ENCODE measurements at places on chromosomes 16 and 17. TPM values are rescaled to one million over a fixed set of nuclear protein-coding genes. Genes with fewer than 3 reads are reported as not detected.

DNA sequence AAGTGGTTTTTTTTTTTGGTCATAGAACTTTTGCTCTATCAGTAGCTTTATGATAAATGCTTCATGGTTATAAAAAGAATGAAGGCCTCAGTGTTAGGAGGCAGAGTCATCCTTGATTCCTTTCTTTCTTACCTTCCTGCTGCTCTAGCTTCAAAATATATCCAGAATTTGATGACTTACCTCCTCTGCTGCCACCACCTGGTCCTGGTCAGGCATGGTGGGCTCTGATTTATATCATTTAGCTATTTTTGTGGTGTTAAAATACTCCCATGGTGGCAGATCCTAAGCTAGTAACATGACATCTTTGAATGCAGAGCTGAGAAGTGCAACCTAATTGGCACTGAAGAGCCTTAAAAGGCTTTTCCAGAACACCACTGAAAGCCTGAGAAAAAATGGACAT, 508.8 kb upstream of the CDH8 start:
- H3K4me1 ChIP-seq: no peaks in the 10 kb centered on the region
- no peaks in the 10 kb centered on the region for H3K27me3 ChIP-seq
- H3K36me3 ChIP-seq: no peaks in the 10 kb centered on the region
- H3K27ac ChIP-seq: no peak overlapping the region

DNA sequence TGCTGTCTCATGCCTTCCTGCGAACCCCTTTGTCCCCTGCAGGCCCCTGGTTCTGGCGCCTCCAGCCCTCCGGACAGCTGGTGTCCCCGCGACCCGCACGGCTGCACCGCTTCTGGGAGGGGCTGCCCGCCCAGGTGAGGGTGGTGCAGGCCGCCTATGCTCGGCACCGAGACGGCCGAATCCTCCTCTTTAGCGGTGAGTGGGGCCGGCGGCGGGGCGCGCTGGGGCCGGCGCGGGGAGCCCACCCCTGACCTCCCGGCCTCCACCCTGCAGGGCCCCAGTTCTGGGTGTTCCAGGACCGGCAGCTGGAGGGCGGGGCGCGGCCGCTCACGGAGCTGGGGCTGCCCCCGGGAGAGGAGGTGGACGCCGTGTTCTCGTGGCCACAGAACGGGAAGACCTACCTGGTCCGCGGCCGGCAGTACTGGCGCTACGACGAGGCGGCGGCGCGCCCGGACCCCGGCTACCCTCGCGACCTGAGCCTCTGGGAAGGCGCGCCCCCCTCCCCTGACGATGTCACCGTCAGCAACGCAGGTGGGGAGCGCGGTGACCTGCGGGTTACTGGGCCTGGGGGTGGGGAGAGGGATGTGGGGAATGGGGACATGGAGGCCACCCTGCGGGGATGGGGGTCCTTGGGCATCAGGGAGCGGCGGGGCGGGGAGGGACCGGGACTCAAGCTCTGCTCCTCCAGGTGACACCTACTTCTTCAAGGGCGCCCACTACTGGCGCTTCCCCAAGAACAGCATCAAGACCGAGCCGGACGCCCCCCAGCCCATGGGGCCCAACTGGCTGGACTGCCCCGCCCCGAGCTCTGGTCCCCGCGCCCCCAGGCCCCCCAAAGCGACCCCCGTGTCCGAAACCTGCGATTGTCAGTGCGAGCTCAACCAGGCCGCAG, 7.1 kb upstream of the IL32 start:
- peaks cover 30% of the 10 kb centered on the region for H3K4me1 ChIP-seq
- peak overlapping the region; percentile 91 for H3K4me3 ChIP-seq
- no peaks in the 10 kb centered on the region for H3K27me3 ChIP-seq
- H3K36me3 ChIP-seq: no peaks in the 10 kb centered on the region

- H3K27me3 ChIP-seq: no peaks in the 10 kb centered on the region
- no peak overlapping the region for H3K4me3 ChIP-seq
- no peak for DNase-seq
- no peak overlapping the region for H3K27ac ChIP-seq
- H3K4me1 ChIP-seq: no peaks in the 10 kb centered on the region
- no peaks in the 10 kb centered on the region for H3K36me3 ChIP-seq
These were observed 1030.3 kb upstream of the CDH8 start for GRCh38 chr16:63066552-63066951.

GRCh38 chr16:20948444-20948843, 47.9 kb downstream of the LYRM1 start:
- H3K27ac ChIP-seq: no peak overlapping the region
- no peaks in the 10 kb centered on the region for H3K4me1 ChIP-seq
- DNase-seq: no peak
- H3K4me3 ChIP-seq: no peak overlapping the region
- no peaks in the 10 kb centered on the region for H3K36me3 ChIP-seq

- H3K36me3 ChIP-seq: no peaks in the 10 kb centered on the region
- DNase-seq: no peak
- no peak overlapping the region for H3K4me3 ChIP-seq
These were observed 12.0 kb downstream of the IL21R start for GRCh38 chr16:27413956-27414355.

- no peak overlapping the region for H3K4me3 ChIP-seq
- H3K36me3 ChIP-seq: no peaks in the 10 kb centered on the region
- DNase-seq: no peak
- no peaks in the 10 kb centered on the region for H3K4me1 ChIP-seq
These were observed 127.0 kb upstream of the NLRP1 start for GRCh38 chr17:5711344-5711743.

DNA sequence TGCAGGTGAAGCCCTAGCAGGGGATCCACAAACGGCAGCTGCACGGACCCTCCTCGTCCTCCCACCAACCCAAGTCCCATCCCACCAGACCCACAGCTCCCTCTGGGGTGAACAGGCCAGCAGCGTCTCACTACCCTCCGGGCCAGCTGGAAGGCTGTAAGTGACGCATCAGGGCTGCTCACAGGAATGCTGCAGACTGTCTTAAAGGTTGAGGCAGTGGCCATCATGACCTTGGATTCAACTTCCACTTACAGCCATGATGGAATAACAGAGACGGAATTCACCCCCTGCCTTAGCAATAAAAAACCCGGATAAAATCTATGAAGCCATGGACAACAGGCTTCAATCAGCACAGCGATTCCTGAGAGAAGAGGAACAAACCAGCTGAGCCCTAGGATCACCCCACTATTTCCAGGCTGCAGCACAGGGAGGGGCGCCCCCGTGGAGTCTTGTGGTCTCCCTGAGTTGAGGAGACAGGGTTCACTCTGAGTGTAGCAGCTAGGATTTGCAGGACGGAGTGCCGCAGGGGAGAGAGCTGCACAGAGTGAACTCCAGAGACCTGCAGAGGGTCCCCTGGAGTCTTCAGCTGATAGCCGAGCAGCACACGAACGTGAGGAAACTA, 10.5 kb downstream of the FAM83G start:
- H3K4me3 ChIP-seq: no peak overlapping the region
- H3K4me1 ChIP-seq: peaks cover 7% of the 10 kb centered on the region
- H3K27me3 ChIP-seq: no peaks in the 10 kb centered on the region
- H3K36me3 ChIP-seq: no peaks in the 10 kb centered on the region
- no peak for DNase-seq

- H3K4me1 ChIP-seq: no peaks in the 10 kb centered on the region
- DNase-seq: no peak
- H3K36me3 ChIP-seq: no peaks in the 10 kb centered on the region
- peaks cover 8% of the 10 kb centered on the region for H3K27me3 ChIP-seq
These were observed 21.6 kb downstream of the CCDC182 start for GRCh38 chr17:57723427-57724025.

GRCh38 chr16:81313701-81314602, 810 bp upstream of the GAN start:
- peak overlapping the region; percentile 80 for H3K4me3 ChIP-seq
- no peaks in the 10 kb centered on the region for H3K36me3 ChIP-seq
- H3K4me1 ChIP-seq: peaks cover 34% of the 10 kb centered on the region
- H3K27ac ChIP-seq: peak overlapping the region; percentile 91

- no peak overlapping the region for H3K27ac ChIP-seq
- no peaks in the 10 kb centered on the region for H3K36me3 ChIP-seq
- no peaks in the 10 kb centered on the region for H3K4me1 ChIP-seq
- no peak overlapping the region for H3K4me3 ChIP-seq
These were observed 32.9 kb upstream of the ANKRD40CL start for GRCh38 chr17:50800196-50800700.

GRCh38 chr16:23318639-23319038, 16.5 kb downstream of the SCNN1B start:
- H3K27me3 ChIP-seq: no peaks in the 10 kb centered on the region
- H3K4me1 ChIP-seq: peaks cover 26% of the 10 kb centered on the region
- no peak overlapping the region for H3K4me3 ChIP-seq

DNA sequence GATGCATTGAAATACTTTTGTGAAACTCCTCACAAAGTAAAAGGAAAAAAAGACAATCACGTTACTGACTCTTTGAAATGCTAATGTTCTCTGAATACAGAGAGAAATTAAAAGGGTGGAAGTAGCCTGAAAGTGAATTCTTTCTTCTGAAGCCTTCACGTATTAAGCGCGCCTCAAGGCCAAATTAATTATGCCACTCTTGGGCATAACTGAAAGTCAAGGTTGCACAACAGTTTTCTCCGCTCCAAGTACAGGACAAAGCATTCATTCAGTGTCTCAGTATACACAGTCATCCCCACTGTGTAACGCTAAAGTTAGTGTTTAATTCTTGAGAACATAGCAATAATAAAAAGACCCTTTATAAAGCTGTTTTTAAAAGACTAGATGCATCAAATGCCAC, 21.5 kb downstream of the PARN start:
- H3K4me1 ChIP-seq: no peaks in the 10 kb centered on the region
- no peaks in the 10 kb centered on the region for H3K27me3 ChIP-seq
- H3K4me3 ChIP-seq: no peak overlapping the region
- no peak overlapping the region for H3K27ac ChIP-seq
- H3K36me3 ChIP-seq: peaks cover 98% of the 10 kb centered on the region

DNA sequence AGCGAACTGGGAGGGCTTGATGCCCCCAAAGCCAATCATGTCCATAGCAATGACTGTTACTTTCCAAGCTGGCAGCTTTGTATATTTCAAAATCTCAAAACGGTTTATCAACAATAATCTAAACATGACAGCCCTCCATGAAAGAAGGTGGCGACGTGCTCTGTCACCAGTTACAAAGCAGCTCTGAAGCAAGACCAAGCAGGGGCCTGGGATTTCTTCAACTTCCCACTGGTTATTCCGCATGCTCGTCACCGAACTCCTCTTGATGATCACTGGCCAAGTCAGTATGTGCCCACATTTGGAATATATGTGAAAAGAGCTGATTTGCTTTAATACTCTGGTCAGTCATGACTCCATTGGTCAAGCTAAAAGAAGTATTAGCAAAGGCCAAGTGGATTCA, 175.6 kb downstream of the VPS53 start:
- H3K27ac ChIP-seq: peak overlapping the region; percentile 54
- H3K4me1 ChIP-seq: peaks cover 26% of the 10 kb centered on the region
- peaks cover 45% of the 10 kb centered on the region for H3K36me3 ChIP-seq
- no peaks in the 10 kb centered on the region for H3K27me3 ChIP-seq
- DNase-seq: no peak

GRCh38 chr17:66778531-66779236, 56.2 kb upstream of the CACNG5 start:
- H3K4me3 ChIP-seq: no peak overlapping the region
- H3K27me3 ChIP-seq: no peaks in the 10 kb centered on the region
- H3K36me3 ChIP-seq: no peaks in the 10 kb centered on the region
- no peak for DNase-seq
- peaks cover 3% of the 10 kb centered on the region for H3K4me1 ChIP-seq
- no peak overlapping the region for H3K27ac ChIP-seq

- peak; percentile 52 for DNase-seq
- H3K36me3 ChIP-seq: peaks cover 14% of the 10 kb centered on the region
- no peaks in the 10 kb centered on the region for H3K27me3 ChIP-seq
- H3K4me1 ChIP-seq: peaks cover 5% of the 10 kb centered on the region
- H3K4me3 ChIP-seq: no peak overlapping the region
These were observed 33.4 kb upstream of the CLEC18A start for GRCh38 chr16:69917739-69918138.

GRCh38 chr16:70746040-70746707, 54.8 kb downstream of the VAC14 start:
- peak overlapping the region; percentile 83 for H3K27ac ChIP-seq
- H3K4me1 ChIP-seq: peaks cover 69% of the 10 kb centered on the region
- H3K4me3 ChIP-seq: no peak overlapping the region
- peak; percentile 80 for DNase-seq

- no peak overlapping the region for H3K4me3 ChIP-seq
- DNase-seq: no peak
- no peaks in the 10 kb centered on the region for H3K27me3 ChIP-seq
- H3K36me3 ChIP-seq: no peaks in the 10 kb centered on the region
- no peak overlapping the region for H3K27ac ChIP-seq
These were observed 75.9 kb upstream of the WSB1 start for GRCh38 chr17:27218041-27218440.

DNA sequence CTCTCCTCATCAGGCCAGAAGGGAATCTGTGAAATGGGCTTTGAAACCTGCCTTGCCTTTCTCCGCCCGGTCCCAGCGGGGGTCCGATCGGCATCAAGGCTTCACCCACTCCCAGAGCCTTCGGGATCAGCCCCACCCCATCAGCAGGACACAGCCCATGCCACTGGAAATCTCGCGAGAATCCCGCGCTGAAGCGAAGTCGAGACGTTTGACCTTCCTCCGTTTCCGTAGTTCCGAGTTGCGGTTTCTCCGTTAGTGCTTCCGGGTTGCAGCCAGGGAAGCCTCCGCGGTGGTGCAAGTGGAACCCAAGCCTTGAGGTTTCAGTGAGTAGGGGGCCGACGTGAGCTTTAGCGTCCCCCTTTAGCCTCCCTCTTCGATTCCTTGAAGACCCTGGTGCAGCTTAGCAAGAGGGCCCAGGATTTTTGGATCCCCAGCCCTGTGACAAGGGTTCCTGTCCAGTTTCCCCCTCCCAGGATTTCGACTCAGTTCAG, at the start of gene COASY:
Gene COASY, plus strand, starts transcription at position 252 of the 491 bp plus-strand sequence. CDS start 475 bp downstream, outside the sequence.
- peaks cover 23% of the 10 kb centered on the region for H3K36me3 ChIP-seq
- H3K27ac ChIP-seq: peak within 1 kb of the TSS; percentile 73
- no peaks in the 10 kb centered on the region for H3K27me3 ChIP-seq
- H3K4me3 ChIP-seq: peak within 1 kb of the TSS; percentile 96

- H3K27me3 ChIP-seq: no peaks in the 10 kb centered on the region
- H3K4me3 ChIP-seq: no peak overlapping the region
- H3K4me1 ChIP-seq: peaks cover 65% of the 10 kb centered on the region
- no peak overlapping the region for H3K27ac ChIP-seq
These were observed 3.2 kb downstream of the ARHGAP27 start for GRCh38 chr17:45429339-45430005.

GRCh38 chr17:11366272-11366850, 125.3 kb downstream of the SHISA6 start:
- H3K27me3 ChIP-seq: no peaks in the 10 kb centered on the region
- no peak for DNase-seq
- no peak overlapping the region for H3K27ac ChIP-seq
- H3K4me3 ChIP-seq: no peak overlapping the region
- no peaks in the 10 kb centered on the region for H3K4me1 ChIP-seq
- H3K36me3 ChIP-seq: no peaks in the 10 kb centered on the region

- H3K4me3 ChIP-seq: peak overlapping the region; percentile 71
- peak overlapping the region; percentile 98 for H3K27ac ChIP-seq
- H3K27me3 ChIP-seq: no peaks in the 10 kb centered on the region
- DNase-seq: peak; percentile 77
- no peaks in the 10 kb centered on the region for H3K36me3 ChIP-seq
- H3K4me1 ChIP-seq: peaks cover 42% of the 10 kb centered on the region
These were observed 1.7 kb downstream of the HEXIM1 start for GRCh38 chr17:45149669-45150664.

The SLFN12L gene
- 4.0 TPM for total RNA-seq

The ABCC6 gene
- total RNA-seq: 40.5 TPM

The ZNF23 gene
- 9.5 TPM for total RNA-seq

The APOBR gene
- total RNA-seq: 29.2 TPM

The TNS4 gene
- 0.68 TPM for total RNA-seq

The GPR142 gene
- not detected for total RNA-seq

The CD300H gene
- 0.92 TPM for total RNA-seq

The PLCG2 gene
- 47.7 TPM for total RNA-seq

The MARVELD3 gene
- 6.7 TPM for total RNA-seq

The ADAM11 gene
- total RNA-seq: 0.41 TPM

The TRIM37 gene
- 19.3 TPM for total RNA-seq

The AANAT gene
- total RNA-seq: not detected

The RND2 gene
- total RNA-seq: 0.53 TPM

The PIK3R5 gene
- total RNA-seq: 44.0 TPM

All from lower lobe of right lung (tissue), 2 donors.